ENCODE measurements at places on chromosomes 12 and 14.

- H3K27me3 ChIP-seq, result no peaks in the 10 kb centered on the region
- no peak for DNase-seq
- H3K4me3 ChIP-seq, result no peak overlapping the region
Measured at GRCh38 chr14:102711946-102712345, 65.3 kb upstream of the TRAF3 start.

- no peak overlapping the region for H3K4me3 ChIP-seq
- no peaks in the 10 kb centered on the region for H3K36me3 ChIP-seq
- DNase-seq, result no peak
- no peak overlapping the region for H3K27ac ChIP-seq
- H3K4me1 ChIP-seq, result no peaks in the 10 kb centered on the region
- no peaks in the 10 kb centered on the region for H3K27me3 ChIP-seq
Measured at GRCh38 chr12:46108721-46109120, 118.3 kb upstream of the SCAF11 start.

DNA sequence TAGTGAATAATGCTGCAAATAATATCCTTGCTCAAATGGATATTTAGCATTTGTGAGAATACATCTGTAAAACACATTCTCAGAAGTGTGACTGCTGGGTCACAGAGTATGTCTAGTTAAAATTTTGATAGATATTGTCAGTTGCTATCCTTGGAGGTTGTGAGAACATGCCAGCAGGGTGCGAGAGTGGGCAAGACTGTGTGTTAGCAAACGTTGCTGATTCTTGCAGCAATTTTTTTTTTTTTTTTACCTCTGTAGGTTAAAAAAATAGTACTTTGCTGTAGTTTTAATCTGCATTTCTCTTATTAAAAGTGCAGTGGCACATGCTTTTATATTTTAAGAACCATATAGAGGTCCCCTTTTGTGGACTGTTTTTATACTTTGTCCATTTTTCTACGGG, 4.5 kb upstream of the NYNRIN start:
- H3K4me1 ChIP-seq, result peaks cover 2% of the 10 kb centered on the region
- peaks cover 5% of the 10 kb centered on the region for H3K27me3 ChIP-seq
- H3K4me3 ChIP-seq, result no peak overlapping the region
- no peak for DNase-seq
- H3K27ac ChIP-seq, result no peak overlapping the region

GRCh38 chr14:105197211-105197641, 16.1 kb upstream of the NUDT14 start:
- no peaks in the 10 kb centered on the region for H3K36me3 ChIP-seq
- H3K27ac ChIP-seq, result no peak overlapping the region
- no peak for DNase-seq

Data from CD4-positive, alpha-beta memory T cell (primary cell).